CD8-positive, alpha-beta T cell (primary cell): ENCODE measurements at places on chromosomes 3 and 15. TPM values are rescaled to one million over a fixed set of nuclear protein-coding genes. Genes with fewer than 3 reads are reported as not detected.

GRCh38 chr3:61547625-61548024, 13.7 kb upstream of the PTPRG start:
- no peak for DNase-seq

DNA sequence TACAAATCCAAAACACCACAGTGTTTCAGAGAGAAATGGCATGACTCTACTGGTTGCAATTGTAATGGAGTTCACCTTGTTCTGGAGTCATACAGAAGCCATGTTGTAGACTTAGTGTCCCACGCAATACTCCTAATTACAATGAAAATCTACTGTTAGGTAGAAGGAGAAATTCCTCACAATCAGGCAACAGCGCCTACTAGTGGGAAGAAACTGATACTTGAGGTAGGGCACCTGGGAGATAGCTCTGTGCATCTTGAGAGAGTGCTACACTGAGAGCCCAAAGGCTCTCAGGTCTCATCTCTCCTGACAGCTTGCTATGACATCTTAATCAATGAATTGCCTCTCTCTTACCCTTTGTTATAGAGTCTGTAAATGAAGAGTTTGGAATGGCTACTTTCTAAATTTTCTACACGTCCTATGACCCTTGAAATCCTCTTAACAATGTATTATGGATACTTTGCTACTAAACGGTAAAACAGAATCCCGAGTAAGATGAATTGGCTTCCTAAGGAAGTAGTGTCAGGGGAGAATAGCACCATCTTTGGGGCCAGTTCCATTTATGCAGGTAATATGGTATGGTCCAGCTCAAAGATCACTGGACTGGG, 422.7 kb upstream of the TPRG1 start:
- DNase-seq, result peak; percentile 47

DNA sequence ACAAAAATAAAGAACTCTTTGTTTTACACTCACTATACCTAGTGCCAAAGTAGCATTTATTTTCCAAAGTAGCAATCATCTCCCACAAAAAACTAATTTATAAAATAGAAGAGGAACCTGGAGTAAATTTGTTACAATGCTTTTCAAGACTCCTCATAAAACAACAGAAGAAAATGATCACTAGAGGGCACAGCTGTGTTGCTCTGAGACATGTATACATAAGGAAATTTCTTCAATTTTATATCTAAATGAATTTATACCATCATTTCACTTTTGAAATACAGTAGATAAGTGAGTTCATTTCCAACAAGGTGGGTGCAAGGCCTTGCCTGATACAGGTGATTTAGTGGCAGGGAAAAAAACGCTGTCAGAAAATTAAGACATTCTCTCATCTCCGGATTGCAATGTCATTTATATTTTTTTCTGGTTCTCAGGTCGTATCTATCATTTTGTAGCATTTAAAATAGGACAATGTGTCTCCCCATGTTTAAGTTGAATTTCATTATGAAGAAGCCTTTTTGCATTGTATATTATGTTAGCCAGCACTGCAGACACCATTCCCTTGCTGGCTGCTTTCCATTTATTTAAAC, 25.3 kb upstream of the ARHGEF26 start:
- DNase-seq, result no peak

DNA sequence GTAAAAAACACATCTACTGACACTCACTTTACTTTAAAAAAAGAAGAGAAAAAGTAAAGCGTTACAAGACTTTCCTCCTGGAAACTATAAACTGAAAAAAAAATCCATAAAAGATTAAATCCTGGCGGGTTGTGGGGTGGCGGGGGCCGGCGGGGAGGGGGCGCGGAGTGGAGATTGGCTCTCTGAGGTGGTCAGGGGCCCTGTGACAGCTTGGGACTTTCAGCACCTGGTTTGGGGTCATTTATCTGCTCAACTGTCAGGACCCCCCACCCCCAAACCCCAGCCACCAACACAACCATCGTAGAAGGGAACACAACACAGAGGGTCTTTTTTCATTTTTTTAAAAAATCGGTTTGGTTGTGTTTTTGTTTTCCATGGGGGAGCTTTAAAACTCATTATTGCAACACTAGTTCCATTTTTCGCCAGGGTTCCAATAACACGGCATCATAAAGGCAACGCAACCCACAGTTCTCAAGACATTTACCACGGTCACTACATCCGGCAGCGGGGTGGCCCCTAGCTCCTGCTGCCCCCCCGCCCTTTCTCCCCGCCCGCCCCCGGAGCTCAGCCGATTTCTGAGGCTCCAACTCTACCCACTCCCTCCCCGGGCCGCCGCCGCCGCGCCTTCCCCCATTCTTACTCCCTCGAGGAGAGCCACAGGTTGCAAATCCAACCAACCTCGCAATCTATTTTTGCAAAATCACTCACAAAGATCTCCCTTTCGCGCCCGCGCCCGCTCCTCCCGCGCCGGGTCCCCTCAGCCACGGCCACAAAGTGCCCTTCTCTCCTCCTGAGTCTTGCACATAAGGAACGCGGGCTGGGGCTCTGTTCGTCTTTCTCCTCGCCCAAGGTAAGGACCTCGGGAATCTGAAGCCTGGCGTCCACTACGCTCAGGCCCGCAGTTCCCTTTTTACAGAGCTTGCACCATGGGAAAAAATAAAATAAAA, 1.8 kb downstream of the BCL6 start:
- peak; percentile 57 for DNase-seq

DAZL gene
- not detected for total RNA-seq

GRCh38 chr15:65032801-65033537, 3.5 kb upstream of the MTFMT start:
- DNase-seq, result no peak

DNA sequence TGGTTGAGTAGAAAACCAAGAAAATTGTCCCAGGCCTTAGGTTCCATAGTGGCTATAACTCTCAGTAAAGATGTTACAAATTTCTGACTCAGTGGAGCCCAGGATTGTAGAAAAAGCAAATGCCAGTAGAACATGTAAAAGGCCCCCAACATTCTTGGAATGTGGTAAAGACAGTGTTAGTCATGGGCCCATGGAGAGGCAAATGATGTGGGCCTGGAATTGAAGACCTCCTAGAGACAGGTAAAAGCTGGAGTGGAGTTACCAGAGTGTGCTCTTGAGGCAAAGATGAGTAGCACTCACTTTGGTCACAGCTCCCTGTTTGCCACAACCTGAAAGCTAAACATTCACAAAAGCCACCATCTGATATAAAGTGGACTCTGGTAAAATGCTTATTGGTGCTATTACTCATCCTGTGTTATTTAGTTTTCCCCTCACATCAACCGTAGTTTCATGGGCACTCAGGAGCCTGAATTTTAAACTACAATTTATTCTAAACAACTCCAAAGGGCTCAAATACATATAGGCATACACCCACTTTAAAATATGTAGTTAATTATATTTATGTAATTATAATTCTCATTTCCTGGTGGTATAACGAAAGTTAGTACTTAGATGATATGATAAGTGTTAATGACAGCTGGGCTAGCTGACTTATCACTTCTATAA, 359.6 kb upstream of the NECTIN3 start:
- no peak for DNase-seq

DNA sequence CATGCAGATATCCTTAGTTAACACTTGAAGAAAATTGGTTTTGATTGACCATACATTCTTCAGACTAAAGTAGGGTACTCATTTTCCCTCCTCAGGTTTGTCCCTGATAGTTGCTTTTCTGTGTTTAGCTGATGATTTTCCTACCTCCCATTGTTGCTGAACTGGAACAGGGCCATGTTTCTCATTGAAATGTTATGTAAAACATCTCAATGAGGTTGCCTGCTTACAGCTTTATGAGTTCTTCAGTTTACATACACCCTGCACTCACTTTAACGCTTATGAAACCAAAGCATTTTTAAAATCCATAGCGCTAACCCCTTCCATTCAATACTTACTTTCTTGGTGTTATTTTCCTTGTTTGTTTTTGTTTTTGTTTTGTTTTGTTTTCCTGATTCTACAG, 61.9 kb downstream of the HMG20A start:
- DNase-seq, result no peak

DNA sequence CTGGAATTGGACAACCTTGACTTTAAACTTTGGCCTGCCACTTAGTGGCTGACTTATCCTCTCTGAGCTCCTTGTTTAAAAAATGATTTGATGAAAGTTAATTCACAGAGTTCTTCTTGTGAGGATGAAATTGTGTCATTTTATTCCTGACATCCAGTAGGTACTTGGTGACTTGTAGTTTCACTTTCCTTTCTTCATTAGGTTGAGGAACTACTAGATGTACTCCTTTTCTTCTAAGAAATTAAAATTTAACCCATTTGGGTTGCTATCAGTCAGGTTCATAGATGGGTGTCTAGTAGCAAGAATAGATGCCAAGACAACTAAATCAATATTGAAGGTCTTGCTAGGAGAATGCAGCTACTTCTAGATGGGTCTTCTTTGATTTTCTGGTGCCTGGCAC, 5.2 kb downstream of the NR1D2 start:
- peak; percentile 31 for DNase-seq

GP5 gene
- 2.5 TPM for total RNA-seq

SLC7A14 gene
- total RNA-seq, result not detected

GRCh38 chr3:53665608-53666425, 171.4 kb downstream of the CACNA1D start:
- DNase-seq, result no peak

CELF6 gene
- total RNA-seq, result 2.7 TPM

DNA sequence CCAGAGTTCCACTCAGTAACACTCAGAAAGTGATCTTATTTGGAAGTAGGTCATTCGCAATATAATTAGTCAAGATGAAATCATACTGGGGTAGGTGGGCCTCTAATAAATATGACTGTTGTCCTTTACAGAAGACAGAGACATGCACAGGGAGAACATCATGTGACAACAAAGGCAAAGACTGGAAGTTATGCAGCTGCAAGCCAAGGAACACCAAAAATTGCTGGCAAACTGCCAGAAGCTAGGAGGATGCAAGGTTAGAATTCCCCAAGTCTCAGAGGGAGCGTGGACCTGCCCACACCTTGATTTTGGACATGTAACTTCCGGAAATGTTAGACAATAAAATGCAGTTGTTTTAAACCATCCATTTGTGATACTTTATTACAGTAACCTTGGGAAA, 471.5 kb upstream of the AGTR1 start:
- DNase-seq, result no peak

GRCh38 chr15:88705769-88706165, 67.0 kb downstream of the ISG20 start:
- DNase-seq, result no peak

SEMA3F gene
- total RNA-seq, result 0.14 TPM

DNA sequence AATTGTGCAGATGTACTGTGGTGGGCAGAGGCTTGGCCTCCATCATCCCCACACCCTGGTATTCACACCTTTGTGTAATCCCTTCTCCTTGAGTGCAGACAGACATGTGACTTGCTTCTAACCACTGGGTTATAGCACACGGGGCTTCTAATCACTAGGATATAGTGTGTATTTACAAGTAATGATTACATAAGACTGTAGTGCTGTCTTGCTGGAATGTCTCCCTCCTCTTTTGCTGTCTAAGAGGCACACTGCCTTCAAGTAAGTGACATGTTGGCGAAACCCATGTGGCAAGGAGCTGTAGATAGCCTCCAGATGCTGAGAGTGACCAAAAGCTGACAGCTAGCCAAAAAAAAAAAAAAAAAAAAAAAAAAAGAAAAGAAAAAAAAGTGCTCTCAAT, 542.7 kb upstream of the MDFIC2 start:
- DNase-seq, result no peak

GRCh38 chr3:175093748-175094147, 234.6 kb downstream of the NAALADL2 start:
- no peak for DNase-seq

DNA sequence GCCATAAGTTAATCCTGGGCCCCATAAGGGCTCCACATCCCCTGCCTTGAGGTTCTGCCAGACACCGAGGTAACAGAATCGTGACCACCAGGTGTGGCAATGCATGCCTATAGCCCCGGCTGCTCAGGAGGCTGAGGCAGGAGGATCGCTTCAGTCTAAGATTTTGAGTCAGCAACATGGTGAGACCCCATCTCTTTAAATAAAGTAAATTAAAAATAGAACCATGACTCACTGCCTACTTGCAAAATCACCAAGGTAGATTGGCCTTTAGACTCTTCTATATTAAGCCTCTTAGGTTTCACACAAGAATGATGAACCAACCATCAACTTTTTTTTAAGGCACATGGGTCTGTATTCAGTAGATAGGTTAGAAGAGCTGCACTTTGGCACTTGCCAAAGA, 9.7 kb downstream of the WDR5B start:
- DNase-seq, result no peak

ALDH1L1 gene
- total RNA-seq, result not detected

DNA sequence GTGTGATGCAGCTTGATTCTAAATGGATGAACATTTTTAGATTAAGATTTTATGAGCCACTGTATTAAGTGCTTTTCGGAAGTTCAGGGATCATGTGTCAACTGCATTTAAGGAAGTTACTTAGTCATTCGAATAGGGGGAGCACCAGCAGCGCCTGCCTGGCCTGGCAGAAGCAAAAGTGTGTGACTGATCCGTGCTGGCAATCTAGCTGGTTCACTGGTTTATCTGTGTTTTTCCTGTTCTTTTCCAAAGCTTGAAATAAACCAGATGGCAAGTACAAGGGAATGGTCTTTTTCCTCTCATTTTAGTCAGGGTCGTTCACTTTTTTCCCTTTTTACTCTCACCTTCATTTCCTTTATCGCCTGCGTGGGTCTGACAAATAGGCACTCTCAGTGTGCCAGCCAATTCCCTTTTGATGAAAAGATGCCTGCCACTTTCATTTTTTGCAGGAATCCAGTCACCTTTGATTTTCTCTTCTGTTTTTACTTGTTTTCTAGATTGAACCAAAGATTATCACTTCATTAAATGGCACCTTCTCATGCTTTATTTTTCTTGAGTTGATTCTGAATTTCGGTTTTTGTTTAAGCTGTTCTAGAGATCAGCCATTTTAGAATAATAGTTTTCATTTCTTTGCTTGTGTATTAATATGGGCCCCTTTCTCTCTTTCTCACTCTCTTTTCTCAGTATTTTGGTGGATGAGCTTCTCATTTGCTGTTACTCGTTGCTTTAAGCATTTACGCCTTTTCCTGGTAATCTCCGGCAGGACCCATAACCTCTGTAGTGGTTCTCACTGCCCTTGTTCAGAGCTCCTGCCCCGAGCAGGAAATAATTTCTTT, 2.8 kb downstream of the ABHD2 start:
- peak; percentile 54 for DNase-seq

- DNase-seq, result no peak
These were observed 789.6 kb downstream of the GRM7 start for GRCh38 chr3:7650466-7650865.

CTXN2 gene
- not detected for total RNA-seq

- DNase-seq, result no peak
These were observed 155.9 kb upstream of the FEZF2 start for GRCh38 chr3:62529230-62529629.

DNA sequence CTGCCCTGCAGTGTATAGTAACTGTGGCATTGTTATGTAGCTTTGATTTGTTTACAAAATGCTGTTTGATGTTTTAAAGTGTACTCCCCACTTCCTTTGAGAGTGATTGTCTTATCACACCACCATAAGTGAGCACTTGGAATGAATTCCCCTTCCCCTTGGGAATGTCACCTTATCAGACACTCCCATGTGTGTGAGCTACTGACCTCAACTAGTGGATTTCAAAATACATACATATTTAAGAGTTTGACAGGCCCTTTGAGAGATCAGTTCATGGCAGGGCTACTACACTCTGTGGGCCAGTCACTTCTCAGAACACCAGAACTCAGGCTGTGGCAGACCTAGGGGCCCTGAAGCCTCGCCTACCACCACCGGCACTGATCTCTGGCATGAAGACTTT, 547.6 kb downstream of the NR2F2 start:
- DNase-seq, result no peak

ZPLD1 gene
- total RNA-seq, result not detected

SATB1 gene
- total RNA-seq, result 333 TPM

- DNase-seq, result no peak
These were observed 119.9 kb upstream of the GAP43 start for GRCh38 chr3:115503394-115503793.
